ENCODE measurements at places on chromosomes 11 and 22.

DNA sequence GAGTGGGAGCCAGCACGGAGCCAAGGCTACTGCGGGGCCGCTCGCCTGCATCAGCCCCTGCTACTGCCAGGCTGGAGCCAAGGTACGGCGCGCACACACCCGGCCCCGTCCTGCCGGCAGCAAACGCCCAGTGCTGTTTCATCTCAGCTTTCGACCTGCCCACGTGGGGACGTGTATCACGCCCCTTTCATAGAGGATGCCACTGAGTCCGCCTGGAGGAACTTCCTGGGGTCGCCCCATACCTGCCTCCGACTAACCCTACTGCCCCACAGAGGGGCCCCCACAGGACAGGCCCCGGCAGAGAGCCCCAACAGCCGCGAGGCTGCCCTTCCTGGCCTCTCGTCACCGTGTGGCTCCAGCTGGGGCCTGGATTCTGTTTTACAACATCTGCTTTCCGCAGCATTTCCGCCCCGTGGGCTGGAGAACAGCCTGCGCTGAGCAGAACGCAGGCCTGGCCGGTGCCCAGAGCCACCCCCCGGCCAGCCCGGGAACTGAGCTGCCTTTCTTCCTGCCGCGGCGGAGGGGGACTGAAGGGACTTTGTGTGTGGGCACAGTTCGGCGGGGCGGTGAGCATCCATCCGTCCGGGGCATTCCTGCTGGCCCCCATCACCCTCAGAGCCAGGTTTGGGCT lies 22.9 kb upstream of the ARHGAP8 start:
- DNase-seq = no peak

DNA sequence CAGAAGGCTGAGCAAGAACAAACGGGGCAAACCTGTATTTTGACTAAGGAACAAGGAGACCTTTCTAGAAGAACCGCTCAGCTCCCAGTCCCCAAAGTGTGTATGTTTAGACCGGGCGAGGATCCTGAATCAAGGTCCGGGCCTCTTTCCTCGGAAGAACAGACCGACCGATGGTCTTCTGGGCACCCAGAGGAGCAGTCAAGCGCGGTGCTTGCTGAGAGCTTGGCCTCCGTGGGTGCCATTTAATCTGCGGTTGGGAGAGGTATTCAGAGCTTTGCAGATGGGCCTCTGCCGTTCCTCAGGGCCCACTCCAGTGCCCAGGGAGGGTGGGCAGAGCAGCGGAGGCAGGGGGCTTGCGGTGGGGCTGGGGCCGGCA lies 26.5 kb upstream of the ATXN10 start:
- no peak for DNase-seq

DNA sequence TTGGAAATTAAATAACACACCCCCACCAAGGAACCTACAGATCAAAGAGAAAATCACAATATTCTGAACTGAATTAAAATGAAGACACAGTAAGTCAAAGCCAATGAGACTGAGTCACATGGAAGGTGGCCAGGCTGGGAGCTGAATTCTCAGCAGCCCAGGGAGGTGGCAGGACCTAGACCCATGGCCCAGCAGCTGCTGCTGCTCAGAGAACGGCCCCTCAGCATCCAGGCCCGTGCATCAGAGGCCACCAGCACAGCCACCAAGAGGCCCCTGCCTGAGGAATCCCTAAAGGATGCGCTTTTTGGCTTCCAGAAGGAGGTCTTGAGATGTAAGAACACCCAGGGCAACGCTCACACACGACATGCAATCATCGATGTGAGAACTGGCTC lies 35.0 kb downstream of the TBX1 start:
- DNase-seq = no peak

- DNase-seq = no peak
Observed at GRCh38 chr11:131666617-131667016, 296.2 kb downstream of the NTM start.

GRCh38 chr22:20580179-20580578 lies 72.8 kb downstream of the MED15 start:
- no peak for DNase-seq

GRCh38 chr22:49827853-49828598 lies at the start of gene BRD1:
Gene BRD1, minus strand, starts transcription at chr22:49827873. Its CDS starts 3,556 bp downstream, at chr22:49824317.
- DNase-seq = peak; percentile 21

DNA sequence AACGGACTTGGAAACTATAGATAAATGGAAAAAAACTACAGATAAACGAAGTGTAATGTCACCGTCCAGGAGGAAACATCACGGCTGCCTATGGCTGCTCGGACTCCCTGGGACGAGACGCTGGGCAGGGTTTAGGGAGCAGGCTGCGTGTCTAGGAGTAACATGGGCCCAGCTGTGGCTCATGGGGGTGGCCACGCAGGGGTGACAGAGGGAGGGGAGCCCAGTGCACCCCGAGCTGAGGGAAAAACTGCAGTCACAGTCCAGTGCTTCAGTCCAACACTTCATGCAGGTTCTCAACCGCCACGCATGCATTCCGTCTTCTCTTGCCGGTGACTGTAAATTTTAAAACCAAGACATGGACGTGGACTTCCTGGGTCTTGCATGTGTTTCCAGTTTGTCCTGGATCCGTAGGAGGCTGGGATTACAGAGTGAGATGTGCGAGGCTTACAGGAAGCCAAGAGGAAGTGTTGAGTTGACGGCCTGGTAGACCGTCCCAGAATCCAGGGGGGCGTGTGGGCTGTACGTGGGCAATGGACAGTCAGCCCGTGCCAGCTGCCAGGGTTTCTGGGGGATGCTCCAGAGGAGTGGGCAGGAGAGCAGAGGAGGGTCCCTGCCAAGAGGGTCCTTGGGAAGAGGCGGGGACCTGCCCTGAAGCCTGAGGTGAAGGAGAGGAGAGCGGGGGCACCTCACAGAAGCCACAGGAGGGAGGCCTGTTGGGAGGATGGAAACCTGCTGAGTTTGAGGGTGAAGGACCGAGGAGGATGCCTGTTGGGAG lies 691.4 kb downstream of the BRD1 start:
- DNase-seq = no peak

- no peak for DNase-seq
Observed at GRCh38 chr11:119337581-119338317, 2.9 kb downstream of the C1QTNF5 start.

GRCh38 chr11:36453678-36454077 lies 56.4 kb downstream of the TRAF6 start:
- DNase-seq = no peak

GRCh38 chr11:58531865-58532341 lies 24.0 kb upstream of the OR5B21 start:
- no peak for DNase-seq

- DNase-seq = no peak
Observed at GRCh38 chr11:27013781-27014361, 20.0 kb downstream of the FIBIN start.

- no peak for DNase-seq
Observed at GRCh38 chr11:369336-370018, at the start of gene B4GALNT4. Gene B4GALNT4, plus strand, starts transcription at chr11:369499. Its CDS starts 305 bp downstream, at chr11:369804.

DNA sequence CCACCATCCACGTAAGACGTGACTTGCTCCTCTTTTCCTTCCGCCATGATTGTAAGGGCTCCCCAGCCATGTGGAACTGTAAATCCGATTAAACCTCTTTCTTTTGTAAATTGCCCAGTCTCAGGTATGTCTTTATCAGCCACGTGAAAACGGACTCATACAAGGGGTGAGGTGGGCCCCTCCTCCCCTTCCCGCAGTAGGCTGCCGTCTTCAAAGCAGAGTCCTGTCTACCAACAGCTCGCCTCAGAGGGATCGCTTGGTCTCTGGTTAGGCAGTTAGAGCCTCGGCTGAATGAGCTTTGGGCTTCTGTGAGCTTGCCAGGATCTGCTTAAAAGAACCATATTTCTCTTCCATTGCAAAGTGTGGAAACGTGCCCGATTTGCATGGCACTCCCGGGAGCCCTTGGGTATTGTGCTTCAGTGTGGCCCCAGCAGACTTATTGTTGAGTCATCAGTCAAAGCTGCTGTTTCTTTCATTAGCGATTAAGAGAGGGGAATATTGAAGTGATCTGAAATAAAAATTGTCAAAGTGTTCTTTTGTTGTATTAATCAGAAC lies 338.3 kb downstream of the TBC1D22A start:
- DNase-seq = no peak

GRCh38 chr11:69459848-69460539 lies 21.5 kb upstream of the LINC01488 start:
- DNase-seq = no peak

DNA sequence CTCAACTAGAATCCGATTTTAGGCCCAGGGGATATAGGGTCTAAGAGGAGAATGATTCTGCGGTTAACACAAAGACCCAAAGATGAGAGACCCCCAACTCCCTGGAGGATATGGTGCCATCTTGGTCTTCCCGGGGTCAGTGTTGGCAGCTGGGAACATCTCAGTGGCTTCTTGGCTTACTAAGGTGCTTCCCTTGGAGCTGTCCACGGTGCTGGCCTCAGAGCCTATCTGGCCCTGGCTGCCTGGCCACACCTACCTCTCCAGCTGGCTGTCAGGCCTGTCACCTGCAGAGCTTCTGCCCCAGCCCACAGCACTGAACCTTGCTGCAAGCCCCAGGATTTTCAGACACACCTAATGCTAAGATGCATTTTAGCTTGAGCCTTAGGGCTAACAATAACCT lies 70.7 kb upstream of the THY1 start:
- DNase-seq = no peak

DNA sequence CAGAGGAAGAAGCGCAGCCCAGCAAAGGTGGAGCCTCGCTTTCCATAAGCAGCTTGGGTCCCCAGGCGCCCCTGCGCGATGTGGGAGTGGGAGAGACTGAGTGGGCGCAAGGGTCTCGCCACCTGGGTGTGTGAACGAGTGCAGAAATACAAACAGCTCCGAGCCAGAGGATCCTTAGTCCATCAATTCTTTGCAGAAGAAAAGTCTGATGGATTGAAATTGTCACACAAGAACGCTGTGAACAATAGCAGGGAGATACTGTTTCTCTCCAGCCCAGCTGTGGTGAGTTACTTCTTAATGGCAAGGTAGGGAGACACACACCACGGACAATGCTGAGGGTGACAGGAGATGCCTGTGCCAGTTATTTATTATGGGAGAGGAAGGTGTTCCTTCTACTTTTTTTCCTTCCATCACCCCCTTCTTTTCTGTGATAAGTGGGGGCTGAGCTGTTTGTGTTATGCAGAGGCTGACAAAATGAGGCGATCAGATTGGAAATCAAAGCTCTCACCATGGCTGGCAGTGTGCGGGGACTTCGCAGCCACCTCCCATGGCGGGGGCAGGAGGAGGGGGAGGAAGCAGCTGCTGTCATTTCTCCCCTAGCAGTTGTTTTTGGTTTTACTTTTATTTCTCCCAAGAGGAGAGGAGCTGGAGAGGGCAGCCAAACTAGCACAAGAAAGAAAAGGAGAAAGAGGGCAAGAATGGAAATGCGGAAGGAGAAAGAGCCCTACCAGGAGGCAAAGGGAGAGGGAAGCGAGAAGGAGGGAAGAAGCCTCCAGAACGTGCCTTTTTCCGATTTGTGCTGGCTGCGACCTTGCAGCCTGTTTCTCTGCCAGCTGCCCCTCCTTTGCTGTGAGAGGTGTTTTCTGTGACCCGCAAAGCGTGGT lies 755.8 kb downstream of the NTM start:
- DNase-seq = no peak

DNA sequence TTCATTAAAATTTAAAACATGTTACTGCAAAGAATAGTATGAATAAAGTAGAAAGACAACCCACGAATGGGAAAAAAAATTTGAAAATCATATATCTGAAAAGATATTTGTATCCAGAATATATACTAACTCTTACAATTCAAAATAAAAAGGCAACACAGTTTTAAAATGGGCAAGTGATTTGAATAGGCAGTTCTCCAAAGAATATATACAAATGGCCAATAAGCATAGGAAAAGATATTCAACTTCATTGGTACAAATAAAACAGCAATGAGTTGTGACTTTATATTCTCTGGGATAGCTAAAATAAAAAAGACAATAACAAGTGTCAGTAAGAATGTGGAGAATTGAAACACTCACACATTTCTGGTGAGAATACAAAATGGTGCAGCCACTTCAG lies 41.6 kb upstream of the FAM181B start:
- no peak for DNase-seq

DNA sequence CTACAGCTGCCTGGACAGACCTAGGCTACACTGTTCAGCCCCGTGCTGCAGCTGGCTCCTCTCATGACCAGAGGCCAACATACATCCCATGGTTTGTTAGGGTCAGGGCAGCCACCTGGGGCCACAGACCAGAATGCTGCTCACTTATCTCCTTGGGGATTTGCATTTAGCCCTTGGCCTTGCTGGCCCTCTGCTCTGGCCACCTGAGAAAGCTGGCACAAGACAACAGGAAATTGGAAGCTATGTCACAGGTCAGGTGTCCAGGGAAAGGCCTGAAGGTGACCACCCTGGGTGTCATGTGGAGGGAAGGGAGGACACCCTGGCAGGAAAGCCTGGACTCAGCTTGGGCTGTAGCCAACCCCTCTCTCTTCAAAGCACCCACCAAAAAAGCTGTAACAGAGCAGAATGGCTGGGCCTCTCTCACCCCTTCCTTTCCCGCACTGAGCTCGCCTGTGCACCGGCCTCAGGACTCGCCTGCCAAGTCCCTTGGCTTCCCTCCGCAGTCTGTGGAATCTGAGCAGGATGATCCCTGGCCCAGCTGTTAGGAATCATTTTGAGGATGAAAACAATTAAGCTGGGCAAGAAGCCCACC lies 86.3 kb downstream of the SNX19 start:
- no peak for DNase-seq

- no peak for DNase-seq
Observed at GRCh38 chr11:116928102-116928777, 90.8 kb upstream of the APOA1 start.

DNA sequence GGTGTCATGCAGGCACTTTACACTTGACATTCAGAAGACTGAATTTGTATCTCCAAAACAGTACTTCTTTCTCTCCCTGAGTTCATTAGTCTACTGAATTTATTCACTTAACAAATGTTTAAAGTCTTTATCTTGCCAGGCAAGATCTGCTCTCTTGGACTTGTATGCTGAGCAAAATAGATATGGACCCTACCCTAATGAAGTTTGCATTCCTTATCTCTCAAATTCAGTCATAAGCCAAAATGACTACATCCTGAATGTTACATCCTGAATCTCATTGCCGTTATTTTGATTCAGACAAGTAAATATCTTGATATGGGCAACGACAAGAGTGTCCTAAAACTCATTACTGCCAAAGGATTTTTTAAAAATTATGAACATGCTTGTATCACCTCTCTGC lies 29.7 kb downstream of the FAR1 start:
- DNase-seq = peak; percentile 52

DNA sequence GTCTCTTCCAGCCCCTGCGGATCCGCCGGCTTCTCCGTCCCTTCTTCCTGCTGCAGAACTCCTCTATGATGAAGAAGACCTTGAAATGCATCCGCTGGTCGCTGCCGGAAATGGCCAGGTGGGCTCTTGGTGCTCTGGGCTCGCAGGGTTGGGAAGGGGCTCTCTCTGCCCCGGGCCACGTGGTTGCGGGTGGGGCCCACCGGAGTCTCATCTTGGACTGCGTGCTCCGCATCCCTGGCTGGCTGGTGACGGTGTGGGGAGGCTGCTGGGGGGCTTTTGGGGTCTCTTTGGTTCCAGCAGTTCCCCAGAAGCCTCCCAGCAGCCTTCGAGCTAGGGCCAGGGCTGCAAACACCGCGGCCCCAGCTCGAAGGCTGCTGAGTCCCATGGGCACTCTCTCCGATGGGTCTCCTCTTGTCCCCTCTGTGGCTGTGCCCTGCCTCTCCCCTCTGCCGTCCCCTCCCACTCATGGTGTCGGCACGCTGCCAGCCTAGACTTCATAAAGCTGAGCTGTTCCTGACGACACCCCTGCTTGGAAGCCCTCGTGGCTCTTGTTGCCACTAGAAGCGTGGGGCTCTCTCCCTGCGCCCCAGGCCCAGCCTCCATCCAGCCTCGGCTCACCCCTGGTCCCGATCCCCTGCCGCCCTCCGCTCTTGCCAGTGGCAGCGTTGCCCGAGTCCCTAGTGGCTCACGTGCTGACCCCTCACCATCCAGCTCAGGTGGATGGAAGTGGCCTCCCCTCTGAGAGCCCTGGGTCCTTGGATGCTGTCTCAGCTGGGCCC lies 14.3 kb downstream of the TPCN2 start:
- no peak for DNase-seq
